ENCODE measurements at places on chromosomes 5 and 9. TPM values are rescaled to one million over a fixed set of nuclear protein-coding genes. Genes with fewer than 3 reads are reported as not detected.
A peak's percentile ranks its signal among the peaks of the same experiment; 100 is the strongest.

GRCh38 chr5:113212244-113212920 lies 222.4 kb downstream of the TSSK1B start:
- DNase-seq = peak; percentile 59

GRCh38 chr9:135247227-135247930 lies 159.9 kb downstream of the OLFM1 start:
- DNase-seq = peak; percentile 23

- DNase-seq = no peak
Measured at GRCh38 chr5:42988568-42988967, 51.6 kb downstream of the ANXA2R start.

DNA sequence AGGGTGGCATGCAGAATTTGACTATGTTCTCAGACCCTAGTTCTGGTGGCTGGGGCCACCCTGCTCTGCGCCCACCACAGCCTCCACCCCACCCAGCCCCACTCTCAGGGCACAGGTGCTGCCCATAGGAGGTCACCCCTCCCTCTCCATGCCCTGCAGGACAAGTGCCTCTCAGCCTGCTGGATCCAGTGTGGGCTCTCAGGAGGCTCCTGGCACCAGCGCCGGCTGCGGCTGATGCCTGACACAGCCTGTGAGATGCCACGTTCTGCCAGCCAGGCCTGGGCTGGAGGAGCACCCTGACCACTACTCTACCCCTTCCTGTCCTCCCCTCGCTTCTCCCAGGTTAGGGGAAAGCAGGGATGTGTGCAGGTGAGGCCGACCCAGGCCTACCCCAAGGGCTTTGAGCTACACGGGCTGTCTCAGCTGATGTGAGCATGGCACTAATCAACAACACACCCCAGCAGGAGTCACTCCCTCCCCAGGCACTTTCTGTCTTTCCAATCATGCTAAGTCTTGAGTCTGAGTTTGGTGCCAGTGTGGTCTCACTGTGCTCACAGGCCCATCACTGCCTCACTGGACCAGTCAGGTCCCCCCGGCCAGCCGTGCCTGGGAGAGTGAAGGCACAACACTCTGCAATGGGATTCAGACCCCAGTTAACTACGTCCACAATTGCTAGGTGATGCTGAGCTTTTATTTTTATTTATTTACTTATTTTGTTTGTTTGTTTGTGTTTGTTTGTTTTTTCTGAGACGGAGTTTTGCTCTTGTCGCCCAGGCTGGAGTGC lies 12.1 kb upstream of the BARX1 start:
- DNase-seq = no peak

- peak; percentile 90 for DNase-seq
Measured at GRCh38 chr9:33139421-33140228, 27.5 kb downstream of the B4GALT1 start.

GRCh38 chr5:142215915-142216681 lies 107.5 kb downstream of the NDFIP1 start:
- peak; percentile 80 for DNase-seq

DNA sequence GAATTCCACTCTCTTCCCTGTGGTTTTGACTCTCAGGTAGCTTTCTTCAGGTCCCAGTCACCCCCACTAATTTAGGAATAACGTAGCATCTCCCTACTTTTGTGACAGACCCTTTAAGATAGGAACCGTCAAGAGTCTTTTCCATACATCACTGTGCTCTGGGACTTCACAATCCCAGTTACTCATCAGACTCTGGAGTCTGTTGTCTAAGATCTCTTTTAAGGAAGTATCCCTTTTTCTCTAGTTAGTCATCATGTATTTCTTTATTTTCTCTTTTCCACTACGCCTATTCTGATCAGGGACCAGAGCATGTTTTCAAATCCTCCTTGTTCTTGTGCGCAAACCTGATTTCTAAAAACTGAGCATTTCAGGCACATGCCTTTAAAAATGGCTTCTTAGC lies 143.0 kb downstream of the GOLPH3 start:
- no peak for DNase-seq

GRCh38 chr9:80437091-80437640 lies 865.4 kb downstream of the TLE4 start:
- no peak for DNase-seq

Gene CTNND2
- total RNA-seq = 5.4 TPM

DNA sequence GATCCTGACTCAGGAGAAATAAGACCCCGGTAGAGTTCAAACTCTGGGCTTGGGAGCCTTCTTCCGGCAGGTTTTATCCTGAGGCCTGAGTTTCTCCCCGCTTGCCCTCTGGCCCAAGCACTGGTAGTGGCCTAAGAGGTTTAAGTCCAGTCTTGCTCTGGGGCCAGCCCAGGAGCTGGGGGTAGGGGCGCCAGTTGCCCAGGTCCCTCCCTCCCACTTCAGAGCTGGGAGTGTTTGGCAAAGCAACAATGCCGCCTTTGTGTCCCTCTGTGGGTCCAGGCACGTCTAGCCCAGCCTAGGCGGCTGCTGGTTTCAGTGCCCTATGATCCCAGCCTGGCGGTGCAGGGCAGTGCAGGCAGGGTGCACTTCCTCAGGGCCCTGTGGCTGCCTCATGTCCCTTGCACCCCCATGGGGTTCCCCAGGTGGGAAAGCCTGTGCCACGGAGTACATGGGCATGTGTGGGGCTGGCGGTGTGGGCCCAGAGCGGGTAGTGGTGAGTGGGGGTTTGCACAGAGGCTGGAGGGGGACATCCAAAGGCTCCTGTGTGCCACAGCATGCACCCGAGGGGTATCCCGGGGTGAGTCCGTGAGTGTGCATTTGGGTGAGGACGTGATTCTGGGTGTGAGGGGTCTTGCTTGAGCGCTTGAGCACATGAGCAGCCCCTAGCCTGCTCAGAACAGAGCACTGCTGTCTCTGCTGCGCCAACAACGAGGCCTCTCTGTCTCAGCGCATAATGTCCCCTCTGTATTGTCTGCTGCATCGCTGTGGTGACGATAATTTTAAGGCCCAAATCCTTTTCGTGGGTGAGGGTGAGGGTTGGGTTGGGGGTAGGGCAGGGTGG lies 61.7 kb upstream of the PSD2 start:
- DNase-seq = no peak

DNA sequence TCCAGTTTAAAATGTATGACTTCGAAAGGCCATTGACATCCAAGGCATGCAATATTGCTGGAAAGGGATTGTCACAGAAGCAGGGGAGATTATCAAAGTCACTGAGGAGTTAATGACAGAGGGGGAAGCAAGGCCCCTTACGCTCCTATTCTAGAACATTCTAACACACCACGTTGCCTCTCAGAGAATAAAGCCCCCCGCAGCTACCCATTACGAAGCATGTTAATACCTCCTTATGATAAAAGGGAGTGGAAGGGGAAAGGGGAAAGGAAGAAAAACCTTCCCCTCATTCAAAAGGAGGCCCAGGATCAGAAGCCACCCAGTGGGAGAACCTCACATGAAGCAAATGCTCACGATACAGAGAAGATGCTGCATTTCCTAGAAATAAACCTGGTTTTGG lies 213.6 kb downstream of the DAB2IP start:
- no peak for DNase-seq

GRCh38 chr9:110110154-110110553 lies 97.8 kb downstream of the C9orf152 start:
- DNase-seq = no peak

Gene PRSS3
- not detected for total RNA-seq

Gene ADCY2
- 0.17 TPM for total RNA-seq

- DNase-seq = no peak
Measured at GRCh38 chr5:83530193-83530592, 58.6 kb downstream of the VCAN start.

DNA sequence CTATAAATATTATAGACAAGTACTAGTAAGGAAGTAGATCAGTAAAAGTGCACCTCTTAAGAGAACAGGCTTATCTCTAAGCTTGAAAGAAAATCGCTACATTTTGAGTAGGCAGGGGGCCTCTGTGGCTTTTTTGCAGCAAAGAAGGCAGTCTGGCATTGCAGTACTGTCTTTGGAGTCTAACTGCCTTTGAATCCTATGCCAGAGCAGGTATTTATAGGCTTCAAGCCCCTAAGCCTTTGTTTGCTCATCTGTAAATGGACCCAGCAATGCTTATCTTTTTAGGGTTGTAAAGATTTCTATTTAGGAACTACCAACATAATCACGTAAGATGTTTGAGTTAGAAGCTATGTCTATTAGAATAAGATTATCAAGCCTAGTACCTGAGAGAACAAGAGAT lies 23.7 kb upstream of the HK3 start:
- no peak for DNase-seq

DNA sequence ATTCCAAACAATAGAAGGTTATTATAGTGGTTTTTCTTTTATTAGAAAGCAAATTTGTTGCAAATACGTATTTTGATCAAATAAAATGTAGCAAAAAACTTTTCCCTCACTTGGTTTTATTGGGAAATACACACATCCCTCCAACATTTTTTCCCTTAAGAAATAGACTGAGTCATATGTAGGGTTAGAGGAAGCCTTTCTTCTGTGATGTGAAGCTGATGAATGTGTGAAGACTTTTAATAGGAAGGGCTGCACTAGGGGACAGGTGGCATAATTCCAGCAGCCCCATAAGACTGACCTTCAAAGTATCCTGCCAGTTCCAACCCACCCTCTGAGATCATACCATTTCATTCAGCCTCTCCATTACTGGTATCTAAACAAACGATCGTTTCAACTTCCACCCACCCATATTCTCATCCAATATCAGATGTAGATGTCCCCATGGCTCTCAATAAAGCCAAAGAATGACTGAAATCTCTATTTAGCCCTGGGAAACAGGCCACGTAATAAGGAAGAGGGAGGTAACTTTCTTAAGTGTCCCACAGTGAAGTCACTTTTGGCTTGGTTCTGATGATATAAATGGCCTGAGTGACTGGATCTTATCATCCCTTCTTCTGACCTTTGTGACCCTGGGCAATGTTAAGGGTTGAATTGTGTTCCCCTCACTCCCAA lies 64.7 kb upstream of the LPAR1 start:
- DNase-seq = no peak

Gene ENTR1
- total RNA-seq = 23.3 TPM

GRCh38 chr5:164277720-164278119 lies 772.3 kb downstream of the MAT2B start:
- no peak for DNase-seq

DNA sequence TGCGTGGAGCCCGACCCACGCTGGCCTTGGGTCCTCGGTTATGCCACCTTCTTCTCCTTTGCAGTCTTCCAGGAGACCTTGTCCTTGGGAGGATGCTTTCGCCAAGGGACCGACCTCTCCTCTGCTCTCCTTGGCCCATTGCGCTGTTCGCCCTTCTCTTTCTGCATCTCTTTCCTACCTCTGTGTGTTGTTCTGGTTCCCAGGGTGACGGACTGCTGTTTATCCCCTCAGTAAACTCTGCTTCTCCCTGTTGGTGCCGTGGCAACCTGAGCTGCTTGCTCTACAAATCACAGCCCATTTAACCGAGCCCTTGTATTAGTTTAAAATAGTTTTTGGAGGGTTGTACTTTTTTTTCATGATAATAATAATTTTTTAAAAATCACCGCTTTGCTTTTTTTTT lies 97.9 kb downstream of the DAPK1 start:
- DNase-seq = no peak

- DNase-seq = no peak
Measured at GRCh38 chr5:21709770-21710169, 1143.4 kb downstream of the CDH12 start.

Gene NPR2
- 24.6 TPM for total RNA-seq

- peak; percentile 26 for DNase-seq
Measured at GRCh38 chr5:149466457-149466972, 84.7 kb downstream of the CSNK1A1 start.

- DNase-seq = peak; percentile 50
Measured at GRCh38 chr5:67234671-67235176, 38.1 kb upstream of the CD180 start.

Gene JAKMIP2
- total RNA-seq = 0.50 TPM

Gene MSH3
- 11.9 TPM for total RNA-seq

- DNase-seq = no peak
Measured at GRCh38 chr9:125239631-125240597, 1.2 kb downstream of the HSPA5 start.

GRCh38 chr9:85743275-85744128 lies 1.7 kb upstream of the AGTPBP1 start:
- DNase-seq = peak; percentile 39

Gene SHOC1
- not detected for total RNA-seq

Gene MELK
- 0.64 TPM for total RNA-seq

- DNase-seq = no peak
Measured at GRCh38 chr9:135037521-135038250, 49.8 kb upstream of the OLFM1 start.

GRCh38 chr9:87671925-87672324 lies 54.0 kb upstream of the CTSL start:
- no peak for DNase-seq

GRCh38 chr9:112809906-112810305 lies 59.3 kb downstream of the SNX30 start:
- DNase-seq = no peak

DNA sequence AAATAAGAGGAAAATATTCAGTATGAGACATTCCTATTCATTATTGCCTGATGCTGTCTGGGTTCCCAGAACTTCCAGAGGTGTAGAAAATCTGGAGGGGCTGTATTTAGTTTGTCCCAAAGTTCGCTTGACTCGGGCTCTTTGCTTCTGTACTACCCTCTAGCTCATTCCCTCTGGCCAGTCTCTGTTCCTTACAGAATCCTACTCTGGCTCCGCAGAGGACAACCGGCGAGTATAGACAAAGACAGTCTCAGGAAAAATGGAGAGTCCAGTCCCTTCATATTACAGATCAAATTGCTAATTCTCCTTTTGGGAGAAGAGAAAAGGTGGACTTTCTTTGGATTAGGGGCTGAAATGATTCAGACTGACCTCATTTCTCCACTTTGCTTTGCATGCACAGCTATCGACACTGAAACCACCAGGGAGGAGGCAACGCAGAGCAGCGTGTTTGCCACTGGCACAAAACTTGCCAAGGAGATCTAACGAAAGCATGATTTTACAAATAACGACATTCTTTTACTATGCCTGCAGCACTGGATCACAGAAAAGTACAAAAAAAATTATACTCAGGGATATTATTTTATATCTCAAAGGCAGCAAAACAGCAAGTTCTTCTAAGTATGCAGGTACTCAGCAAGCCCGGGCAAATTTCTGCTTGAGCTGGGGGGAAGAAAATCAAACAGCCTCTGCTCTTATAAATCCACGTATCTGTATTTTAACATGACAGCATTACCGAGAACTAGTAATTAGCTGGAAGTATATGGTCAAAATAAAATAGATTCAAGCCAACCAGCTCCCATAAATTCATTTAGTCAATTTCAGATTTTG lies 279.7 kb downstream of the NPR3 start:
- DNase-seq = no peak

DNA sequence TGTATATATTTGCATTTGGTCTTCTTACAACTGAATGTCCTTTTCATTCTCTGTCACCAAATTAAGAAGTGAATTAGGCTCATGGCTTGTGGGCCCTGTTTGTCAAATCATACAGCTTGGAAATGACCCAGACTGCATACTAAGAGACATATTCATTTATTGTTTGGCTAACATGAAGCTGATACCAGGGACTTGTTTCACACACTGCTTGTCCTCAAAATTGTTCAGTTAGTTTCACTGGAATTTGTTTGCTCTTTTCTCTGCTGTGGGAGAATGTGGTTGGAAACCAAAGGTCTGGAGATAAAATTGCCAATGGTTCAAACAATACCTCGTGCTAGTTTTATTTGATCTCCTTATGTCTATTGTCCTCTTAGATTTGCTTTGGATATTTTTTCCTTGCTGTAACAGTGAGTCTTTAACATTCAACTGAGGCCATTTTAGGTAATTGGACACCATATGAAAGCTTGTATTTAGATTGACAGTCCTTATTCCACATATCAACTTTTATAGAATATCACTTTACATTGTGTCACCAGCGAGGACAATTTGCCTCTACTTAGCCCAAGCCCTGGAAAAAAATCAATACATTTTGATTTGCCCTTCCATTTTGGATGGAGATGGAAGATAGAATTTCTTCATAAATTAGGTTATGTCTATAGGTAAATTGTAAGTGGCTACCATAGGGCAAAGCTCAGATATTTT lies 144.3 kb upstream of the MTAP start:
- no peak for DNase-seq
